Activated naive CD4-positive, alpha-beta T cell (primary cell): ENCODE measurements at places on chromosomes 7 and 10.

DNA sequence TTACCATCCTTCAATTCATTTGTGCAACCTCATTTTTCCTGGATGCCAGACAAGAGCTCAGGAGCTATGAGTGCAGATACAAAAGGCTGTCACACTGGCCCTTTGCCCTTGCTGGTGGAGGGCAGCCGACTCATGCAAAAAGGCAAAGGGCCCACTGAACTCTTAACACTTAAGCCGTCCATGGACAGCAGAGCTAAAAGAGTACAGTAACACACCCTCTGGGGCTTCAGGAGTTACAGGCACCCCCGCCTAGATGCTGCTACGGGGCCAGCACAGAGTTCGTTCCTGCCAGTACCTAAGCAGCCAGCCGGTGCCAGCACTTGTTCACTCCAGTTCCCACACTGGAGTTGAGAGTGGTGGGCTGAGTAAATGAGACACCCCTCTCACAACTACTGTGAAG, 69.9 kb upstream of the MRLN start:
- DNase-seq: no peak

- DNase-seq: no peak
These were observed 43.6 kb downstream of the RAB11FIP2 start for GRCh38 chr10:118003126-118003525.

DNA sequence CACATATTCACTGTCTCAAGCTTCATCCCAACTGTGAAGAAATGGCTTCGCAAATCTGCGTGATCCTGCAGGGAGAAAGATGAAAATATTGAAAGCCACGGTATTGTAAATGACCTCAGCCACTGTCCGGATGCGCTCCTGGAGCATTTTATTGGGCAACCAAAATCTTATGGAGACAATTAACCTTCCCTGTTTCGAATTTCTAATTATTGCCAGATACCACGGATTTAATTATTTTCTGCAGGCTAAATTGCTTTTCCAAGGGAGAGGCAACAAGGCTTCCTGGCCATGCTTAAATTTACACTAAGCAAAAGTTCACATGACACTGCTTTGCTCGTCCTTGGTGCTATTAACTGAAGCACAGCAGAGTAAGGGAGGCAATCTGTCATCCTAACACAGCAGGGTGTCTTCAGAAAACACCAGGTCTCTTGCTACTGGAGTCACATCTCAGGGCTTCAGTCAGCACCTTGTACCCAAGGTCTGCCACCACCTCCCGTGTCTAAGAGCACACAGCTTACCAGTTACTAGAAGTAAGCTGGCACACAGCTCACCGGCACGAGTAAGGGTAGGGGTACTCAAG, 162.2 kb downstream of the SFMBT2 start:
- no peak for DNase-seq

GRCh38 chr10:107619139-107619538, 454.6 kb upstream of the SORCS1 start:
- no peak for DNase-seq

- no peak for DNase-seq
These were observed 228.3 kb upstream of the NPVF start for GRCh38 chr7:25456467-25457171.

DNA sequence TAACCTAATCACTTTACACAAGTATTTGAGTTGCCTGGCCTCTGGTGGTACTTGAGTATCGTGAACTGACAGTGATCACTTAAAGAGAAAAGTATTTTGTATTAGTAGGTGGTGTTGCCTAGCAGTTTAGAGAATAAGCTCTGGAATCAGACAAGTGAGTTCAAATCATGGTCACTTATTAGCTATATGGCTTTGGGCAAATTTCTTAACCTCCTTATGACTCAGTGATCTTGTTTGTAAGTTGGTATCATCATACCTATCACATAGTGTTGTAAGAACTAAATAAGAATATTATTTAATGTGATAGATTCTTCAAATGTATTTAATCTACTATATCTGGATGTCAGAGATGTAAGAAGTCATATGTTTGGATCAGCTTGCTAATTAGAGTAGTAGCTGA, 163.8 kb downstream of the RNF133 start:
- DNase-seq: no peak

DNA sequence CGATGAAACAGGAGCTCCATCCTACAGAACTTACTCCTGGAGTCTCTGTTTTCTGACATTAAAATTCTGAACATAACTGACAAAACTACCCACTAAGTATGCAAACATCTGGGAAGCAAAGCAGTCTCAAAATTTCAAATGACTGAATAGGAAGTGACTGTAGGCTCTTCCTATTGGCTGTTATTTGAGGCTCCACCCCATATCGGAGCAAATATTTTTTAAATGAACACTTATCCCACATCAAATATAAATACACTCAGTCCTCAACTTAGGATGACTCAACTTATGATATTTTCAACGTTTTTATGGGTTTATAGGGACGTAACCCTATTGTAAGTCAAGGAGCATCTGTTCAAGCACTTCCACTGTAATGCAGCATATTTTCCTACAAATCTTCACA, 8.8 kb downstream of the HSPA12A start:
- no peak for DNase-seq

DNA sequence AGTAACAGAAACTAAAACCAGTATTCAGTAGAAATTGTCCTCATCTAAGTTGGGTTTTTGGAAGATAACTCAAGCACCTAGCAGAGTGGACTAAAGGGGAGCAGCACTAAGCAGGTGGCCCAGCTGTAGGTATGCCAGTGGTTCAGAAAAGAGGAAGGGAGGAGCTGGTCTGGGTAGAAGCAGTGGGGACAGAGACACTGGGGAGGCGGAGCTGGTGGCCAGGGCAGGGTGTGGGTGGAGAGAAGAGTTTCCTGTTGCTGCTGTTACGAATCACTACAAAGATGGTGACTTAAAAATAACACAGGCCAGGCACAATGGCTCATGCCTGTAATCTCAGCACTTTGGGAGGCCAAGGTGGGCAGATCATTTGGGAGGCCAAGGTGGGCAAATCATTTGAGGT, 136.2 kb downstream of the WDR11 start:
- DNase-seq: no peak
